ENCODE measurements at places on chromosomes 11 and 22.

GRCh38 chr22:39489094-39490068 lies 12.7 kb upstream of the MIEF1 start:
- no peak for DNase-seq

DNA sequence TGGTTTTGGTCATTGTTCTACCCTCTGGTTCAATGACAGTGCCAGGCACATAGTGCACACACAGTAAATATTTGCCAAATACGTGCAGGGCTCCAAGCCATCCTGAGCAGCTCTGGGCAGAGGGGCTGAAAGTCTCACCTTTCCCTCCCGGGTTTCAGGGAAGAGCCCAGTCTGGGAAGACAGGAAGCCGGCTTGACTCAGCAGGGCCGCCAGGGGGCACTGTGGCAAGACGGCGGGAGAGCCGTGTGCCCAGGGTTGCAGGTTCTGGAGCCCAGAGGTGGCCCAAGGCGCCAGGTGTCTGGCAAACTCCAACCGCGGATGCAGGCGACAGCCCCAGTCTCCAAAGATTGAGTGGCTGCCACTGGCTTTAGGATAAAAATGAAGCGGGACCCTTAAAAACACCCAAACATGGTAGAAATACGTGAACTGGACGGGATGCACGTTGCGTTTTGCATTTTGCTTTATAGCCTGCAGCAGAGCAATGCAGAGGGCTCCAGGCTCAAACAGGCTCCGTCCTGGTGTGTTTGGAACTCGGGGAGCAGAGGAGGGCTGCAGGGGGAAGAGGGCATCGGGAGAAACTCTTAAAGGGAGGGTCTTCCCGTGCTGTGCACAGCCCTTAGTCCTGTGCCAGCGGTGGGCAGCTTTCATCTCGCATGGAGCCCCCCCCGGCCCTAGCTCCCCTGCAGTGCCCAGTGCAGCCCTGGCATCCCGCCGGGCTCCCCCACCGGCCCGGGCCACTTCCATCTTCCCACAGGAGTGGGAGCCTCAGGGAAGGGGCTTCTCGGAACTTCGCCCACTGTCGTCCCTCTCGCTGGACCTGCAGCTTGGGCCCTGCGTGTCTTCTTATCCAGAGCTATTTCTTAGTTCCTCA lies 10.7 kb downstream of the KRTAP5-5 start:
- DNase-seq: no peak

DNA sequence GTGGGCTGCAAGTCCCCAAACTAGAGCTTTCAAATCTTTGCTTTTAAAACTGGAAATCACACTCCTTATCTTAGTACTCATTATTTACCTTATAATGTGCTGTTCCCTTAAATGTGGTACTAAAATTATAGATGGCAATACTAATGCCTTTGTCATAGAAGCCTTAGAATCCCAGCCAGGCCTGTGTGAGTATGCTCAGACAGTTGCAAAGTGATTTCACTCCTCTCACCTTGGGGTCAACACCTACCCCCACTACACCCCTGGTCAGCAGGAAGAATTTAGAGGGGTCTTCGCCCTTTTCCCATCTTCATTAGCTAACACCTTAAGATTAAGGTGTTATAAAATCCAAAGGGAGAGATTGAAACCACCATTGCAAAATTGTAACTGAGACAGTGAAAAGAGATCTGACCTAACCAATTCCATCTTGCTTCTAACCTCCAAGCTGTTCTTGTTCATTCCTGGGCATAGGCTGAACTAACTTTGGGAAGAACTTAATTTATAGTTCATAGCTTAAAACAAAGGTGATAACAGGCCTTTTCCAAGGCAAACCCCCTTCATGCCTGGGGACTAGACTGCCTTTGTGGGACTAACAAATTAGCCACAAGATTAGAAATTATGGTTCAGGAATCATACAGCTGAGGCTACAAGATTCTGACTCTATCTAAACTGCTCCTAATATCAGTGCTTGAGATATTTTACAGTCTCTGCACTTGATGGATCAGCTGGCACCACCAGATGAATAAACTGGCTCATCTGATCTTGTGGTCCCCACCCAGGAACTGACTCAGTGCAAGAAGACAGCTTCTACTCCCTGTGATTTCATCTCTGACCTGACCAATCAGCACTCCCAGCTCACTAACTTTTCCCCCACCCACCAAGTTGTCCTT lies 10.4 kb upstream of the MRPL17 start:
- peak; percentile 21 for DNase-seq

- no peak for DNase-seq
Observed at GRCh38 chr22:50586416-50586815, 3.8 kb upstream of the CHKB start.

DNA sequence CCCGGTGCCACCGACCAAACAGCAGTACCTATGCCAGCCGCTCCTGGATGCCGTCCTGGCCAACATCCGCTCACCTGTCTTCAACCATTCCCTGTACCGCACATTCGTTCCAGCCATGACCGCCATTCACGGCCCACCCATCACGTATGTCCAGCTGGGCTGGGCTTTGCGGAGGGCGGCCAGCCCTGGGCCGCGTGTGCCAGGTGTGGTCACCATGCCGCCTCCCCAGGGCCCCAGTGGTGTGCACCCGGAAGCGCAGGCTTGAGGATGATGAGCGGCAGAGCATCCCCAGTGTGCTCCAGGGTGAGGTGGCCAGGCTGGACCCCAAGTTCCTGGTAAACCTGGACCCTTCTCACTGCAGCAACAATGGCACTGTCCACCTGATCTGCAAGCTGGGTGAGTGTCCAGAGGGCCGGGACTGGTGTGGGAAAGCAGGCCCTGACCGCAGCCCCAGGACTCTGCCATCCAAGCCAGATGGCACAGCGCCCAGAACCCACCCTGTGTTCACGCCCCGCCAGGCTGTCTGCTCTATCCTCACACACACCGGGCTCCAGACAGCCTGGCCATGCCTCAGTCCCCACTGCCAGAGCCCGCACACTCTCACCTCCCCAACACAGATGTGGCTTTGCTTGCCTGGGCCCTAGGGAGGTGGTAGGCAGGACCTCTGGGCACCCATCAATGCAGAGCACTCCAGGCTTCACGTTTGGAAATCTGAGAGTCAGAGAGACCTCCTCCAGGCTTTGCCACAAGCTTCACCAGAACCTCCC lies 77.6 kb downstream of the MED15 start:
- no peak for DNase-seq

DNA sequence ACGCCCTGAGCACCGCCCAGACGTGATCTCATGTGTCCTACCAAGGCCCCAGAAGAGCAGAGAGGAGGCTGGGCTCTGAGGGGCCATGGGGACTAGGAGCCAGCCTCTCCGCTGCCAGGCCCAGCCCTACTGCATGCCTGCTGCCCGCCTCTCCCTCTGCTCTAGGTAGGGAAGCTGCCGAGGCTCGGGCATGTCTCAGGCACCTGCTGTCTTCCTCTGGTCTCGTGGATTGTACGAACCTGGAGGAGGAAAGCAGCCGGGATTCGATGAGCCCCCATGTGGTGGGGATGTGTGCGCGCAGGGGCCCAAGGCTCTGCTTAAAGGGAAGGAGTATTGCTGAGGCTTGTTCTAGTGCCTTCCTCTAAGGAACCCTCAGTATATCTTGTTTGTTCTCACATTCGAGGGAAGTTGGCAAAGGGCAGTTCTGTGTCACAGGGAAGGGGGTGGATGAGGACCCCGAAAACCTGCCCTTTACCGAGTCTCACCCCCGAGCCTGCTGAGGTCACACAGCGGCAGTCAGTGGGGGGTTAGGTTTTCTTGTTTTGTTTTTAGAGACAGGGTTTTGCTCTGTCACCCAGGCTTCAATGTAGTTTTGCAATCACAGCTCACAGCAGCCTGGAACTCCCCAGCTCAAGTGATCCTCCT lies 21.2 kb downstream of the DAGLA start:
- peak; percentile 54 for DNase-seq

DNA sequence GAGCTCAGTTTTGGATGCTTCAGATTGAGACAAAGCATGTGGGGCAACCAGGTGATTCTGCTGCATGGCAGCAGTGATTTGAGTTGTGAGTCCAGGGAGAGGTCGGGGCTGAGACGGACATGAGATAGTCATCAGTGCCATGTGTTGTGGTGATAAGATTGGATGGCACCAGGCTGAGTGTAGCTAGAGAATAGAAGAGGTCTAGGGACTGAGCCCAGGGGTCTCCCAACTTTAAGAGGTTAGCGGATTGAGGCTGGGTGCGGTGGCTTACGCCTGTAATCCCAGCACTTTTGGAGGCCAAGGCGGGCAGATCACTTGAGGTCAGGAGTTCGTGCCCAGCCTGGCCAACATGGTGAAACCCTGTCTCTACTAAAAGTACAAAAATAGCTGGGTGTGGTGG lies 6.3 kb upstream of the CTSD start:
- no peak for DNase-seq

GRCh38 chr11:88697139-88697538 lies 359.6 kb upstream of the CTSC start:
- DNase-seq: no peak

DNA sequence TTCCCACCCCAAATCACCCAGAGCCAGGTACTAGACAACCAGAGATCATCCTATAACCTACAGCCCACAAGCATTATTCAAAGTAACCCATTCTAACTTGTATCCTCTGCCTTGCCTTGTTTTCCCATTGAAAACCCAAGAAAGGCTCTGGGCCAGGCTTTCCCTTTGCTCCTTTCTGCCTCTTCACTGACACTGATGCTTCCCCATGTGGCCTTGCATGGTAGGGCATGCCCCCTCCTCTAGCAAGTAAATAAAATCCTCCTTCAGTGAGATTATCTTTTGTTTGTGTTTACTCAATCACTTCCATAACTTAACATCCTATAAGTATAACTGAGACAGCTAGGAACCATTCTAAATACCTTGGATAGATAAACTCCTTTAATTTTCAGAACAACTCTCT lies 65.6 kb upstream of the FAR1 start:
- DNase-seq: no peak

- no peak for DNase-seq
Observed at GRCh38 chr11:92314499-92314898, 89.9 kb downstream of the FAT3 start.

GRCh38 chr11:95570845-95571244 lies 218.7 kb downstream of the FAM76B start:
- DNase-seq: no peak

DNA sequence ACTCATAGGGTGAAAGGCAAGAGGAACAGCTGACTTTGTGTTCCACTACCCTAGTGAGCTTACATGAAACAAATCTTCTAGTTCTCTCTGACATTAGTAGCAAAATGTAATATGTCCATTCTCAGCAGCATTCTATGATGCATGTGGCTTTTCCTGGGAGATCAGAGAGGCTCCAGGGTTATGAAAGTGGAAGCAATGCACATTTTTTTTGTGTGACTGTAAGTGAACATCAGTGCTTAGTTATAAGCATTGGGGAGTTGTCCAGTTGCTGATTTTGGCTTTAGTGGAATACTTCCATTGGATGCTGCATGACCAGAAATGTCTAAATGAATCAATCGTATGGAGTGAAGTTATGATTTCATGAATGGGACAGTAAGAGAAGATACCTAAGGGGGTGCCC lies 255.9 kb downstream of the FAT3 start:
- no peak for DNase-seq

GRCh38 chr11:72378704-72379383 lies 55.5 kb downstream of the CLPB start:
- no peak for DNase-seq

DNA sequence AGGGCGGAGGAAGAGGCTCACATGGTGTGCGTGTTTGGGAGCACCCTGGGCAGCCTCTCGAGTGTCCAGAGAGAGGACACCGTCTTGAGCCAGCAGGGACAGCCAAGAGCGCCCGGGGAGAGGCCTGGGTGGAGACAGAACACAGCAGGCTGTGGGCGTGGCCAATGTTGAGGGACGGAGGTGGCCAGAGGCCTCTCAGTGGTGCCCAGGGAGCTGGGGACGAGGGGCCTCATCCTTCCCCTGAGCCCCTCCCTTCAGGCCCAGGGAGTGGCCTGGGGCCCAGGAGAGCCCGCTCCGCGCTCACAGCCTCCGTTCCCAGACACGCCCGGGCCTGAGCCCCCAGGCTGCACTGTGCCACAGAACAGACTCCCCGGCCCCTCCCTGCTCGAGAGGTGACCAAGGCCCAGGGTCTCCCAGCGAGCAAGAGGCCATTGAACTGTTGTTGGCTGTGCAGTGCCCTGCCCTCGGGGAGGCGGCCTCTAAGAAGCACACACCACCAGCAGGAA lies 48.4 kb downstream of the CDKN1C start:
- DNase-seq: peak; percentile 55

DNA sequence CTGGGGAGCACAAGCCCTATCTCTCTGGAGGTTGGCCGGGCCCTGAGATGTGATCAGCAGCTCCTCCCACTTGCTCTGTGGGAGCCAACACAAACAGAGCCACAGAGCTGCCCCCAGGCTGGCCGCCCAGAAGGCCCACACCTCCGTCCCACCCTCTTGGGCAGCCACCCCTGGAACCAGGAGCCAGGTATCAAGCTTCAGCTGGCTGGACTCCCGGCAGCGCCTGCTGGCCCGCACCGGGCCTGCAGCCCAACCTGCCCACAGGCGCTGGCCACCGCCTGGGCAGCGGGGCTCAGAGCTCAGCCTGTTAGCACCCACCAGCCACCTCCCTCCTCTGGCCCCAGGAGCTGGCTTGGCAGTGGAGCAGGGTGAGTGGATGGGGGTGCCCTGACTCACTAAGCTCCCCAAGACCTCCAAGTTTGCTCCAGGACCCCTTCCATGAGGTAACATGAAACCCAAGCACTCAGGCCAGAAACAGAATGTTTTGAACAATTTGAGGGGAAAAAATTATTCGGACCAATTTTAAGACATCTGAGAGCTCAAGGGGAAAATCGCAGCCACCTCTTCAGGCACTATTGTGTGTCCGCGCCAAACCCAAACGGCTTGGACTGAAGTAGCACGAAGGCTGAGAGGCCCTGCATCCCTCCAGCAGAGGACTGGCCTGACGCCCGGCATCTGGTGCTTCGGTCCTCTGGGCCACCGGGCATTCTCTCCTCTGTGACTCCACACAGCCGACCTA lies 450.8 kb downstream of the SOX6 start:
- DNase-seq: no peak

DNA sequence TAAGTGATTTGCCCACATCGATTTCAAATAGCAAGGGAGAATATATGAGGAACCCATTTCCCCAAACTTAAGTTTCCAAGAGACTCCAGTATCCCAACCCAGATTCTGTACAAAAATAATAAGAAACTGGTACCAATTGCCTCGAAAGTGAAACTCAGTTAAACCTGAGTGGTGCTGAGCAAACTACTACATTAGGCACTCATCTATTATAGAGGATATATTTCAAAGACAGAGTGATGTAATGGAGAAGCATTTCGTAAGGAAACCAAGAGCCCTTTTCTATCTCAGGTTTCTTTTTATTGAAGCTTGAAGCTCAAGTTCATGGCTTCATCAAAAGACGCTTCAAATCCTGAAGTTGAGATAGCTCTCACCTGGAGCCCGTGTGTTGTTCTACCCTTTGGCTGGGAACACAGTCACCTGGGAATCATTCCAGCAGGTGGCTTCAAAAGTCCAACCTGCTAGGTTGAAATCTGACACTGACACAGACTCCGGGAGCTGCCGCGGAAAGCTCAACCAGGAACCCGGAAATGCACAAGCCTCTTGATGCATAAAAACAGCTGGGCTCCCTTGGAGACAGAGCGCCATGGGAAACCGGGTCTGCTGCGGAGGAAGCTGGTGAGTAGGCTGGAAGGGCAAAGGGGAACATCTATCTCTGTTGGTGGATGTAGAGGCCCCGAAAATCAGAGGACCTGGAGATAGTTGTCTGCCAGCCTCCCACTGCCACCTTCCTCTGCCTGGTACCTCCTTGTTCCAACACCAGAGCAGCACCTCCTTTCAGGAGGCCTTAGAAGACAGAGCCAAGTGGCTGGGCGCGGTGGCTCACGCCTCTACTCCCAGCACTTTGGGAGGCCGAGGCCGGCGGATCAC lies at the start of gene C11orf52:
Gene C11orf52 (plus strand): TSS at position 524 of the 867 bp plus-strand sequence. CDS start 60 bp downstream, at position 584.
- DNase-seq: no peak

Measured in CD4-positive, alpha-beta T cell treated with Interleukin-15 for 1 hour (primary cell).